ENCODE measurements at places on chromosomes 2 and 18.

GRCh38 chr18:61459896-61460648 lies 126.8 kb downstream of the CDH20 start:
- DNase-seq = no peak

GRCh38 chr2:150924878-150925277 lies 336.8 kb downstream of the RBM43 start:
- no peak for DNase-seq

- no peak for DNase-seq
These were observed 162.7 kb downstream of the EIPR1 start for GRCh38 chr2:3214806-3215404.

DNA sequence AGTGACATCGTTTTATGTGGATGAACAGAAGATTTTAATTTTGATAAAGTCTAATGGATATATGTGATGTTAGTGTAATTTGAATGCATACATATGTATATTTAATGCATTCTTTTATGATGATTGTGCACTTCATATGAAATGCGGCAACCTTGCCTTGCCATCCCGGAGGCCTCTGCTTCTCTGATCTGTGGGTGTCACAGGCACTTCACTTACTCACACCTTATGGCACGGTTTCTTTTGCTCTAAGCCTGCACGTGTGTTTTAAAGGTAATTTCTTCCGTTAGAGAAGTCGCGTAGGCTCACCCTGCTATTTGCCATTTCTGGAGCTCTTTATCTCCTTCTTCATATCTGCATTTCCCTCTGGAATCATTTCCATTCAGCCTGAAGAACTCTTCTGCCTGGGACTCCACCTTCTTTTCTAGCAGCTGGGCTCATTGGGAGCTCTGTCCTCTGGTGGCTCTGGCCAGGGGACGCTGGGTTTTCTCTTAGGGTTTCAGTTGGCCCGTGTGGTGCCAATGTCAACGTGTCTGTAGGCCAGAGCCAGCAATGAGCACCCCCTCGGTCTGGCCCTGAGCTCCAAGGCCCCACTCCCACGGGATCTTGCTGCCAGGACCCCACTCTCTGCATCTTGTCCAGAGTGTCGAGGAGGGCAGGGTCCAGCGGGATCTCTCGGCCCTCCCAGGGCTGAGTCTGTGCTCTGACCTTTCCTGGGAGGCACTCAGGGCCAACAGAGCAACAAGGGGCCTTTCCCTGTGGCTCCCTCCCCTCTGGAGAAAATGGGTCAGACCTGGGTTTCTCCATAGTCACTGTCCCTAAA lies 97.3 kb downstream of the RTP5 start:
- no peak for DNase-seq

GRCh38 chr18:57352761-57353136 lies 392 bp downstream of the ST8SIA3 start:
- DNase-seq = no peak

DNA sequence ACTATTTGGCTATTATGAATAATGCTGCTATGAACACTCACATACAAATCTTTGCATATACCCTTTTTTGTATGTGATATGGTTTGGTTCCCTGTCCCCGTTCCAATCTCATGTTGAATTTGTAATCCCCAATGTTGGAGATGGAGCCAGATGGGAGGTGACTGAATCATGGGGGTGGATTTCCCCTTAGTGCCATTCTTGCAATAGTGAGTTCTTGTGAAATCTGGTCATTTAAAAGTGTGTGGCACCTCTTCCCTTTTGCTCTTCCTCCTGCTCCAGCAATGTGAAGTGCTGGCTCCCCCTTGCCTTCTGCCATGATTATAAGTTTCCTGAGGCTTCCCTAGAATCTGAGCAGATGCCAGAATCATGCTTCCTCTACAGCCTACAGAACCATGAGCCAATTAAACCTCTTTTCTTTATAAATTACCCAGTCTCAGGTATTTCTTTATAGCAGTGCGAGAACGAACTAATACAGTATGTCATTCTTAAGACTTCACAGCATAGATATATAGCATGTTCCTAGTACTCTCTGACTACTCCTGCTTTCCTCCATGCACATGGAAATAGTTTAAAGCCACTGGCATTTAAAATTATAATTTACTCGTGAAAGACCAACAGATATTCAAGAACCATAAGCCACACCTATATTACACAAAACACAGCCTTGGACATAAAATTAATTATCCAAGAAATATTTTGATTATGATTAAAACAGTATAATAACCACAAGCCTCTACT lies 75.2 kb downstream of the COBLL1 start:
- no peak for DNase-seq

DNA sequence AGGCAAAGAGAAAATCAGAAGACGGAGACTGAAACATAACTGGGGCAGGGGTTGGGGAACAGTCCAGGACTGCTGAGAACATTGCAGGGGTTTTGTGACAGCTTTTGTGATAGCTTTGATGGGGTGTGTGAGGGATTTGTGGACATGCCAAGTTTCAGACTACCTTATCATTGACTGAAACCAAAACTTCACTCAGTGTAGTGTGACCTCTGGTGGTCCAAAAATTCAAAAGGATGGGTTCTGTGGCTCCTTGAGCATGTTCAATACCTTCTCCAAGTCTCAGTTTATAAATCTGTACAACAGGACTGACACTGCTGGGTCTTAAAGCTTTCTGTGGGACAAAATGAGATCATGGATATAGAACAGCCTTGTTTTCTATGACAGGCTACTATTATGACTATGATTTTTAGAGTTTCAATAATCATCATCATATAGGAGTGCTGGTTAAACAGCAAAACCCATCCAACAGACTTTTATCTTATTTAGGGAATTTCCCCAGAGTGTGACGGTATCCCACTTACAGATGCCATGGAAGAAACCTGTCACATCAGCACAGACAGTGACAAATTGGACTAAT lies 259.2 kb upstream of the SLC14A2 start:
- no peak for DNase-seq

- no peak for DNase-seq
These were observed 46.9 kb upstream of the USP14 start for GRCh38 chr18:111306-112014.

DNA sequence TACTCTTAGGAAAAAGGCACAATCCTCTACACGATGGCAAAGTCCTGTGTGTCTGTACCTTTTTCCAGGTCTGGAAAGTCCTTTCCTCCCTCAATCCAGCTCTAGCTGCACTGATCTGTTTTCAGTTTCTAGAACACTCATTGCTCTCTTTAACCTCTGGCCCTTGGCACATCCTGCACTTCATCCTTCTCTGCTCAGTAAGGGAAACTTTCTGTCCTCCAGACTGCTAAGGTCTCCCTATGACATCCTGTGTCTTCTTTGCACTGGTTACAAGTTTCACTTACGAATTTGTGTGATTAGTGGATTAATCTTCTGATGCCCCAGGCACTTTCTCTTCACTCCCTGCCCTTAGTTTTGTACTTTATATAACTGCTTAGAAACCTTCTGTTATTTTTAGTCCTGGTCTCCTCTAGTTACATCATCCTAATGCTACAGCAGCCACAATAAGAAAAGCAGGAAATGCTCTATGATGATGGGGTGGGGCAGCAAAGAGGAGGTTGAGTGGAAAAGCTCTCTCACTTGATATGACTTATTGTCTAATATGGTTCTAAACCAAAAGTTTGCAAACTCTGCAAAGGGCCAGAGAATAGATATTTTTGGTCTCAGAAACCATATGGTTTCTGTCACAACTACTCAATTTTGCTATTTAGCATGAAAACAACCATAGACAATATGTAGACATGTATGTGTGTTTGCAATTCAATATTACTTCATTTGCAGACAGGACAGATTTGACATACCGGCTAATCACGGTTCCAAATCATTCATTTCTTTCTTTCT lies 568.2 kb downstream of the THSD7B start:
- DNase-seq = no peak

GRCh38 chr2:150410809-150411208 lies 76.7 kb downstream of the RND3 start:
- DNase-seq = no peak

- no peak for DNase-seq
These were observed 60.4 kb upstream of the RNF152 start for GRCh38 chr18:61953161-61953560.

DNA sequence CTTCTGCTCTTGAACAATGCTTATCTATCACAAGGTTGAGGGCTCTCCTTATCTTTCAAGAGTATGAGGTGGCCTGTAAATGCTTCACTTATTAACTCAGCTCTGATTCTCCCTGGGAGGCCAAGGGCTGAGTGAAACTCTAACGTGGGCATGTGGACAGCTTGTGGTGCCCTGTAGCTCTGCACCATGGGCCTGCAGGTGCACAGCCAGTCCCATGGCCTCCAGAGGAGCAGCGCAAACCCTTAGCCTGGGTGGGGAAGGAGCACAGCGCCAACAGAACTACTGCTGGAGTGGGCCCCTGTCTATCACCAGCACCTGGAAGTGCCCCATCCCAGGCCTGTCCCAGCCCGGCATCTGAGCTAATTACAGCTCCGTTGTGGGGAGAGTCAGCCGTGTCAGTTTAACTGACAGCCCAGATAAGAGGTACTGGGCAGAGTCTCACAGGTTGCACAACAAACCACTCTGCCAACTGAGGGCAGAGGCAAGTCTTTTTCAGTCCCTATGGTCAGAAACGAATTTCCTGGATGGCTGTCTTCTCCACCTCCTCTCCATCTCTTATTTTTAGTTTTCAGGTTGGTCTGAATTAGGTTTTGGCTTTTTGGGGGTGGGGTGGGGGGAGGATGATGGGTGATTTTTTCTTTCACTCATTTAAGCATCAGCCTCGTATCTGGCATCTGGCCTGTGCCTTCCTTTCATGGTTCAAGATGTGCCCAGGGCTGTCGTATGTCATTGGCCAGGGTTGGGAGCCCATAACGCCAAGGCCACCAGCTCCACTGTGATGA lies 219.5 kb downstream of the BCL2 start:
- DNase-seq = no peak

DNA sequence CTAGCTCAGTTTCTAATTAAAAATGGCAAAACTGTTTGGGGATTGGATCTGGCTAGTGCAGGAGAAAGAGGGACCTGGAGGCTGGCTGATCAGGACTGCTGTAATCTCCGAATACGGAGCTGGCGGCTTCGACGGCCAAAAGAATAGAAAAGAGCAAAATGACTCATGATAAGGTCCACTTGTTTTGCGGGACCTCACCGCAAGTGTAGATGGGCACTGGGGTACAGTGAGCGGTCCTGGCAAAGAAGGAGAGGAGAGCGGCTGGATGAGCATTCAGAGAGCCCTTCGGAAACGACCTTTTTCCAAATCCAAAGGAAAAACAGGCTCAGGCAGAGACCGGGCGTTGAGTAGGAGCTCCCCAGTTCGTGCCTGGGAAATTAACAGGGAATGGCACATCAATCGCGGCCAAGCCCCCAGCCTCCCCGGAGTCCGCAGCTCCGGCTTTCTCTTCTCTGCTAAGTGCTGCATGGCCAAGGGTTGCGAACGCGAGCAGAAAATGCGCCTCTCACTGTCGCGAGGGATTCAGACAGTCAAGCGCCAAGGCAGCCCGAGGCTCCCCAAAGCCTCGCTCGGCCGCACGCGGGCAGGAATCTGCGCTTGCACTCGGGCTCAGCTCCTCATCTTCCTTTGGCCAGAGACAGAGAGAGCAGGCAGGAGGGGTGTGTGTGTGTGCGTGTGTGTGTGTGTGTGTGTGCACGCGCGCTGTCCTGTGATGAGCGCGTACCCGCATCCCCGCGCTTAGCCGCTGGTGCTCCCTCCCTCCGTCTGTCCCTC lies 1.8 kb downstream of the DCC start:
- no peak for DNase-seq

DNA sequence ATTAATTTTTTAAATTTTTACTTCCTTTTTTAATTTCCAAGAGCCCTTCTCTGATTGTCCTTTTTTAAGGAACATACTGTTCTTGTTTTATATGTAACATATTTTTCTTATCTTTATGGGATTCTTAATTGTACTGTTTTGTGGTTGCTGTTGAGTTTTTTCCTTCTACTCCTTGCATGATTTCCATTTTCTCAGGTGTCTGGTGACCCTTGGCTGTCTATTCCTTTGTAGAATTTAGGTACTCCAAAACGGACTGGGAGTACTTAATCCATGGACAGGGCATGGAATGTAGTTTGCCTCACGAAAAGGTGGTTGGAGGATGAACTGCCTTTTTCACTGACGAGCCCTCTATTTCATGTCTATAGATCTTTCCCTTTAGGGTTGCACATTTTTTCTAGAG lies 26.6 kb downstream of the TWSG1 start:
- no peak for DNase-seq

DNA sequence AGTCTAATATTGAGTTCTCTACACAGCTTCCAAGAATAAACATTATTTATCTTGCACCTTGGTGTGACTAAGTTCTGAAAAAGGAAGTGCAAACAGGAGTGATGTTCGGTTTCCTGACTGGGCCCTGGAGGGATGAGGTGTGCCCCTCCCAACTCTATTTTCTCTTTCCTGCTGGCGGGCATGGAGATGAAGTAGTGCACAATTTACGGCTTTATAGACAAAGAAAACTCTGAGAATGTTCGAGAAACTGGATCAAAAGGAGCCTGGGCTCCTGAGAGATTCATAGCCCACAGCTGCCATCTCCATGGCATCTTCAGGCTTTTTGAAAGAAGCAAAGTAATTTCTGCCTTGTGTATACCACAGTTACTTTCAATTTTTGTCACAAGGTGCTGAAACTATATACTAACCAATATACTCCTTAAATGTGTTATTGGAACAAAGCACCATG lies 22.3 kb downstream of the LRATD1 start:
- DNase-seq = no peak

- no peak for DNase-seq
These were observed 196.9 kb downstream of the CTIF start for GRCh38 chr18:48735681-48736255.

DNA sequence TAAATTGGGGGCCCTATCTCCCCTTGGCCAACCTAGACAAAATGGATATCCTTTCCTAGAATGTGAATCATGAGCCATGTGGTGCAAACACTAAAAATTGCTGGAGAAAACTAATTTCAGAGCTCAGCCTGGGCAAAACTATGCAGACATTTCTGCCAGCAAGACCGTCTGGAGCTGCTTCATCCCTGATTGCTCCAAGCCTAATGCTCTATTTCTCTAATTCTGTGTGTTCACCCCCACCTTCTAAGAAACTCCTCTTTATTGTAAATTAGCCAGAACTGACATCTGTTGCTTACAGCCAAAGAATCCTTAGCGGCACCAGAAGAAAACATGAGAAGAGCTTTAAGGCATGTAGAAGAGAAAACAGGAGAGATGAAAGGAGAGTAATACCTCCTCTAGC lies 337.7 kb upstream of the CHAC2 start:
- no peak for DNase-seq

GRCh38 chr2:43051338-43051737 lies 175.1 kb downstream of the ZFP36L2 start:
- no peak for DNase-seq

DNA sequence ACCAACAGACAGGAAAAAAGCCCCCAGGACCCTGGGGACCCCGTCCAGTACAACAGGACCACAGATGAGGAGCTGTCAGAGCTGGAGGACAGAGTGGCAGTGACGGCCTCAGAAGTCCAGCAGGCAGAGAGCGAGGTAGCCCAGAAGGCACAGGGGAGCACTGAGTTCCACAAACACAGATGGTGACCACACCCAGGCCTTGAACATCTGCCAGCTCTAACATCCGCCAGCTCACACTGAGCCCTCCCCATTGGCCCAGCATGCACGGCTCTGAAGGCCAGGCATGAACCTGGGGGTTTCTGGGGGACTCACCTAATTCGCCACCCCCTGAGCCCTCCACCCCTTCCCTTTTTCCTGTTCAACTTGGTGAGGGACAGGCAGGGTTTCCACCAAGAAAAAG lies 25.6 kb upstream of the PRLH start:
- DNase-seq = no peak

- DNase-seq = no peak
These were observed 206.2 kb upstream of the SKOR2 start for GRCh38 chr18:47457614-47458013.

GRCh38 chr2:950080-950966 lies at the start of gene SNTG2:
SNTG2 (plus strand) TSS chr2:950849; CDS start chr2:950997, 148 bp downstream.
- no peak for DNase-seq

- no peak for DNase-seq
These were observed 68.9 kb upstream of the FZD7 start for GRCh38 chr2:201964631-201965206.

Data from foreskin melanocyte (primary cell).